ENCODE measurements at places on chromosomes 2 and 18.

GRCh38 chr2:239329972-239330572, 70.7 kb downstream of the HDAC4 start:
- DNase-seq = peak; percentile 43

- DNase-seq = no peak
Measured at GRCh38 chr2:163044114-163044513, 205.5 kb upstream of the KCNH7 start.

GRCh38 chr2:150387586-150388288, 99.7 kb downstream of the RND3 start:
- DNase-seq = no peak

DNA sequence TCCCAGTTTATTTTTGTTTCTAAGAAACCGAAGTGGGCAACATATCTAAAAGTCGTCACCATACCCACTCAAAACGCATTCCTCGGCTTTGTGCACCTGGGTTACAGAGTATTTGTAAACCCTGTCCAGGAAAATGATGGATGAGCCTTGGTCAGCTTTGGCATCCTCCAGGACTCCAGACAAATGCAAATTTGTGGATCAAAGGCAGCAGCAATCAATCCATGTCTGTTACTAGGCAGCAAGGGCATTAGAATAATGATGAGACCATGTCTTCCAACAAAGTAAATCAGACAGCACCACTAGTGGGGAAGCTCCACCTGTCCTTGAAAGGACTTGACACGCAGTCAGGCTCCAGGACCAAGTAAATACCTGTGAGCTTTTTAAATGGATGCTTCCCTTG, 672.6 kb upstream of the GYPC start:
- peak; percentile 87 for DNase-seq

- DNase-seq = no peak
Measured at GRCh38 chr18:23056315-23056714, 79.0 kb upstream of the CABLES1 start.

GRCh38 chr2:97707362-97708047, 5.9 kb upstream of the ZAP70 start:
- no peak for DNase-seq

GRCh38 chr2:46333912-46334311, 36.7 kb downstream of the EPAS1 start:
- DNase-seq = no peak

- no peak for DNase-seq
Measured at GRCh38 chr18:45066886-45067285, 386.2 kb downstream of the SETBP1 start.

- DNase-seq = no peak
Measured at GRCh38 chr2:212831671-212832199, 293.1 kb upstream of the ERBB4 start.

DNA sequence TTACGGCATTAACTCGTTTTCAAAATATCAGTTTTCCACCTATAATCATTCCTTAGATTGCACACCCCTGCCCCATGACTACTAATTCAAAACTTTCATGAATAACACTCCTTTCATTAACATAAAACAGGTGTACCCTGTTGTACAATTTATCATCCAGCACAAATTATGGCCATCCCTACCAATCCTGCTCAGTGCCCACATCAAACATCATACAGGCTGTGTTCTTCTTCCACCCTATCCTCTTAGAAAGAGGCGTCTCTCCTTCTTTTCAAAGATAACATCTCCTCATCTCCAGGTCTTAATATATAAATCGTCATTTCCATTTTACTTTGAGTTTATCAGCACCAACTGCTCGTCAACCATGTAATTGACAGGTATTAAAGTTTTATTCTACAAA, 67.6 kb downstream of the SLC66A3 start:
- DNase-seq = no peak

DNA sequence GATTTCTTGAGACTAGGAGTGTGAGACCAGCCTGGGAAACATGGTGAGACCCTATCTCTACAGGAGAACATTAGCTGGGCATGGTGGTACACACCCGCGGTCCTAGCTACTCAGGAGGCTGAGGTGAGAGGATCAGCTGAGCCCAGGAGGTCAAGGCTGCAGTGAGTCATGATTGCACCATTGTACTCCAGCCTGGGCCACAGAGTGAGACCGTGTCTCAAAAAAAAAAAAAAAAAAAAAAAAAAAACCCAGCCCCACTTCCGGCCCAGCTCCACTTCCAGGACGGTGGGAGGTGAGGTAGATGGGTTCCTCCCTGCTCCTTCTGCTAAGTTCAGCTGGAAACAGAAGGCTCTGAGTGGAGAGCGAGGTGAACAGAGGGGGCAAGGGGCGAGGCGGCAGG, 41.4 kb upstream of the NFATC1 start:
- DNase-seq = peak; percentile 23
